ENCODE measurements at places on chromosomes 3 and 15.

DNA sequence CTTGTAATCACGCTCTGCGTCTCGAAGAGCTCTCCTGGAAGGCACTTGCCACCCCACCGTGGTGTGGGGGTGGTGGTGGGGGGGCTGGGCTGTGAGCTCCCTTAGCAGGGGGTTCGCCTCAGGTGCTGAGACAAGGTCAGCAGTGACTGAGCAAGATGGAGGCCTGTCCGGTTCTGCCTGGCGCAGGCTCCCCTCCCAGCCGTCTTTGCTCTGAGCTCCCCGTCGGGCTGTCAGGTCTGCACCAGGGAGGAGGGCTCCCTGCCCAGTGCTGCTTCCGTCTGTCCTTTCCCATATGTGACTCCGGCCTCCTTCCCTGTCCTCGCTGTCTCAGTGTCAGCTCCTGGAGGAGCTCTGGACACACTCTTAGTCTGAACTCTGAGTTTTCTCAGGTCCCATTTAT, 80.0 kb downstream of the PLXNA1 start:
- no peak for DNase-seq

DNA sequence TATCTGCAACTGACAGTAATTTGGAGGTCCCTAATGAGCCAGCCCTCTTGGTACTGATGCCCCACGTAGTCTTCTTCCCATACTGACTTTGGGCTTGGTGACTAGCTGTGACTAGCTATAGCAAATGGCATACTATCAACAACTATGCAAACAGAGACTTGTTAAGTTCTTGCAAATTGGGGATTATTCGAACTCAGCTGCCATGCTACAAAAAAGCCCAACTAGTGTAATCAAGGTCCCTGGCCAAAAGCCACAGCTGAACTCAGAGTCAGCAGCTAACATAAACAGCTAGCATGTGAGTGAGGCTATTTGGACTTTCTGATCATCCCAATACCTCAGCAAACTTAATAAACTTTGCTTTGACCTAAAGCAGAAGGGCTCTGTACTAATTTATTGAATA, 121.2 kb upstream of the PLXND1 start:
- no peak for DNase-seq

- DNase-seq, result no peak
These were observed 34.8 kb upstream of the RPL32 start for GRCh38 chr3:12875857-12876836.

- no peak for DNase-seq
These were observed 87.1 kb upstream of the PLSCR5 start for GRCh38 chr3:146692254-146692653.

DNA sequence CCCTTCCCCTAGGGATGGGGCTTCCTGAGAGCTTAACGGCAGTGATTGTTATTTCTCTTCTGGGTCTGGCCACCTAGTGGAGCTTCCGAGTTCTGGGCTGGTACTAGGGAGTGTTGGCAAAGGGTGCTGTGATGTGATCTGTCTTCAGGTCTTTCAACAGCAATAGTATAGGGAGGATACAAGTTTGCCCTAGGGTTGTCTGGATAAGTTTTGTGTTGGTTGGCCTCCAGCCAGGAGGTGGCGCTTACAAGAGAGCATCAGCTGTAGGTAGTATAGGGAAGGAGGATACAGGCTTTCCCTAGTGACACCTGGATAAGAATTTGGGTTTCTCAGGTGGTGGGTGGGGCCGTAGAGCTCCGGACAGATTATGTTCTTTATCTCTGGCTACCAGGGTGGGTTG, 19.2 kb upstream of the CPOX start:
- no peak for DNase-seq

DNA sequence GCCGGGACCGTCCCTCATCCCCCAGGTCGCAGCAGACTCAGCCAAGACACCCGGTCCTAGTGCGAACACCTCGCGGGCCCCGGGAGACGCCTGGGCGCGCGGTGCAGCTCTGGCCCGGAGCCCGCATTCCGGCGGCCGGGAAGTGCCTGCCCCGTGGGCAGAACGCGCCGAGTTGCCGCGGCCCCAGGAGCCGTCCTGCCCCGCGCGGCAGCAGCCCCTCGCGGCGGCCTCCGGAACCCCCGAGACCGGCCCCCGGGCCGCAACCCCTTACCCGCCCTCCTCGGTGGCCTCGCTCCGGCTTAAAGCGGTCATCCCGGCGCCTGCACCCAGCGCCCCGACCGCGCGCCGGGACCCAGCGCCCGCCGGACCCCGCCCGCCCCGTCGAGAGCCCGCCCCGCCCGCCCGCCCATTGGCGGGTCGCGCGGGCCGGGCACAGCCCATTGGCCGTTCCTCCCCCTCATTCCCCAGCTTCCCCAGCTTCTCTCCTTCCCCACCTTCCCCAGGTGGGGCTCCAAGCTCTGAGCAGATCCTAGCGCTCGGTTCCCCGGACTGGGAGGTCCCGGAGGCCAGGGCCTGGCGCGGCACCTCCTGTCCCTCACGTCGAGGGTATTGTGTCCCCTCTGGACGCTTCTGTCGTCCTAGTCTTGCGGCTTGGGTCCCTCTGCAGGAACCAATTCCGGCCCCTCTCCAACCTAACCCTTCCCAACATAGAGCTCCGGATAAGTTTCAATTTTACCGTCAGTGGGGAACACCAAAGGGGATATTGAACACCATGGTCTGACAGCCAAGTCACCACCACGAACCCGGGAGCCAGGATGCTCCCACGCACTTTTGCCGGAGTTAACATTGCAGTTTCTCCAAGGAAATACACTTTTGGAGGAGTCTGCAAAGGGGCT, at the start of gene GRAMD2A:
GRAMD2A (minus strand) TSS at position 328 of the 896 bp plus-strand sequence.
- DNase-seq, result no peak

- DNase-seq, result no peak
These were observed 48.6 kb upstream of the ULK4 start for GRCh38 chr3:42010530-42010929.

DNA sequence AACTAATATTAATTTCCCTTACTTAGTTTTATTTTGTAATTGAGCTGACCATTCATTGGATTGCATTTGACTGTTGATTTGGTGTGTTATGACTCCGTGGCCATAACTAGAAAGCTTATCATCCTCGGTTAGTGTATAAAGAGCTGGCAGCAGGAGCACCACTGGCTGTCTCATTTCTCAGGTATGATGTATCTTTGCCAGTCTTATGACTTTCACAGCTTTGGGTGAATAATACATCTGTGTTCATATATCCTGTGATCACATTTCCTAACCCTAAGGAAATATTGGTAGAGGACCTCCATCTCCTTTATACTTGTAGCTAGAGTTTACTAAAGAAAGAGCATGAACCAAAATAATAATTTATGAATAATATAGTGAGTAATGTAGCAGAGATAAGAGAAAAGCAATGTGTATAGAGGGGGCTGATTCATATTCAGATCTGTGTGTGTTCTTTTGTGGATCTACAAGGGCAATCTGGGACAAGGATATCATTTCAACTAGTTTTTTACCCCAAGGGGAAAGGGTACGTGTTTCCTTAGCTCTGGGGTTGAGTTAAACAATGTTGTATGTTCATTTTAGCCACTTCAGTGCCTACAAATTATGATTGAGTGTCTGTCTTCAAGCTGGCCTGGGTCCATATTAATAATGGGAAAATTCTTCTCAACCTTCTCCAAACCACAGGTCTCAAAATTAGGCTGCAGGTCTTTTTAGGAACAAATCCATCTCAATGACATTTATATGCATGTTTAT, 901.7 kb downstream of the NTRK3 start:
- DNase-seq, result no peak

GRCh38 chr3:122398920-122399319, 14.9 kb downstream of the FAM162A start:
- no peak for DNase-seq

- DNase-seq, result no peak
These were observed 41.8 kb downstream of the CA12 start for GRCh38 chr15:63339836-63340235.
